Glutamatergic neuron (in vitro differentiated cells): ENCODE measurements at places on chromosomes 7 and 10. TPM values are rescaled to one million over a fixed set of nuclear protein-coding genes. Genes with fewer than 3 reads are reported as not detected.

FAM131B gene
- 111 TPM for total RNA-seq

PIP gene
- not detected for total RNA-seq

PRKRIP1 gene
- total RNA-seq: 31.0 TPM

PNLIPRP2 gene
- total RNA-seq: not detected

HHEX gene
- not detected for total RNA-seq

COX19 gene
- 18.4 TPM for total RNA-seq

CFAP58 gene
- 2.2 TPM for total RNA-seq

CDH23 gene
- 2.0 TPM for total RNA-seq
